Stimulated activated naive CD8-positive, alpha-beta T cell treated with anti-CD3 and anti-CD28 coated beads, Interleukin-15, Interleukin-2, amounts not matched to agents 100 U/mL and 50 U/mL, for 24 hours (primary cell): ENCODE measurements at places on chromosomes 4 and X.

GRCh38 chrX:138794246-138794645, 82.7 kb upstream of the FGF13 start:
- no peak for DNase-seq

DNA sequence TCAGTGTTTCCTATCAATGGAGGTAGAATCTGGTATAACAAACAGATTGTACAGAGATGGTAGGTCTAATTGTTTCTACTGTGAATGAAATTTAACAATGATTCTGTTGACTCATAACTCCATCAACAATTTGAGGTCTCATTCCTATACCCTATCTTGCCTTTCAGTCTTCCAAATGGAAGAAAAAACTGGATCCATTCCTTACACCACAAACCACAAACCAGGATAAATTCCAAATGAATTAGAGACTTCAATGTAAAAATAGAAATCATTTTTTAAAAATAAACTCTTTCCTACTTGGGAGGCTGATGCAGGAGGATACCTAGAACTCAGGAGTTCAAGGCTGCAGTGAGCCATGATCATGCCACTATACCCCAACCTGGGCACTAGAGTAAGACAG, 114.4 kb upstream of the WDR44 start:
- no peak for DNase-seq

- no peak for DNase-seq
Measured at GRCh38 chr4:71441186-71442169, 102.7 kb downstream of the SLC4A4 start.

GRCh38 chr4:60581919-60582536, 618.1 kb upstream of the ADGRL3 start:
- no peak for DNase-seq

- DNase-seq, result no peak
Measured at GRCh38 chr4:17091104-17091503, 192.7 kb upstream of the LDB2 start.

- peak; percentile 40 for DNase-seq
Measured at GRCh38 chr4:123671636-123672404, 275.2 kb downstream of the SPRY1 start.

- no peak for DNase-seq
Measured at GRCh38 chrX:619812-620531, 10.6 kb upstream of the SHOX start.

GRCh38 chr4:143185253-143186107, 763 bp downstream of the USP38 start:
- no peak for DNase-seq

DNA sequence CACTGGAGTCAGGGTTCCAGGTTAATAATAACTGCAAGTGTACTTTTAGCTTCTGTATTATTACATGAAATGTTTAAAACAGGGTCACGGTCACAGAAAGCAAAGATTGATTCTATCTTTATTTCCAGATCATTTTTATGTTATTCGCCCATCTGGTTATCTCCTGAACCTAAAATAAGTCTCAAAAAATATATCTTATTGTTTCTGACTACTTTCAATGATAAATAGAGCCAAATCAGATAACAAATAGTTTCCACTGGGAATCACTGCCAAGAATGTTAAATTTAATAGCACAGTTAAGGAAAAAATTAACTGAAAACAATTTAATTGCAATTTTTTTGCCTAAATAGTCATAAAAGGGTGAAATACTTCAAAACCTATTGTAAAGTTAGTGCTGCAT, 17.2 kb upstream of the VEGFD start:
- DNase-seq, result no peak

DNA sequence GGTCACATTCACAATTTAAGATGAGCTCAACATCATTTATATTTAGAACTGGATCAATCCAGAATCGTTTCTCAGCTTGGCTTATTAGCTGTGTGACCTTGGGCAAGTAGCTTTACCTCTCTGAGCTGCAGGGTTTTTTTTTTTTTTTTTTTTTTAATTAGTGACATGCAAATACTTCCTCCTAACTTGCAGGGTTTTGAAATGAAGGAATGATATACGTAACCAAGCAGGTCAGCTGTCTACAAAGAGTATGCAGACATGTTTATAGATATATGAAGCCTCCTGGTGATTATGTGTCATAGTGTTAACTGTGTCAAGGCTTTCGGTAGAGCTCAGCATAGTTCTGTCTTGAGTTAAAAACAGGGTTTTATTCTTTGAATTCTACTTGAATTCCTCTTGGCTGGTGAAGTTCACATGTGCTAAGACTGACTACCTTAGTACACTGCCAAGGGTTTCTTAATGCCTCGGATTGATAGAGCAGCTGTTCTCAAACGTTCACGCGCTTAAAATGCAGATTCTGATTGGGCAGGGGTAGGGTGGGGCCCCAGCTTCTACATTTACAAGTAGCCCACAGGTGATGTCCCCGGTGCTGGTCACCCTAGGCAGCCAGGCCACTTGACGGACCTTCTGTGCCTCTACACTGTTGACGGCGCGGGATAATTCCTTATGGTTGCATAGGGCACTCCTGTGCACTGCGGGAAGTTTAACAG, 654 bp upstream of the STS start:
- DNase-seq, result no peak

DNA sequence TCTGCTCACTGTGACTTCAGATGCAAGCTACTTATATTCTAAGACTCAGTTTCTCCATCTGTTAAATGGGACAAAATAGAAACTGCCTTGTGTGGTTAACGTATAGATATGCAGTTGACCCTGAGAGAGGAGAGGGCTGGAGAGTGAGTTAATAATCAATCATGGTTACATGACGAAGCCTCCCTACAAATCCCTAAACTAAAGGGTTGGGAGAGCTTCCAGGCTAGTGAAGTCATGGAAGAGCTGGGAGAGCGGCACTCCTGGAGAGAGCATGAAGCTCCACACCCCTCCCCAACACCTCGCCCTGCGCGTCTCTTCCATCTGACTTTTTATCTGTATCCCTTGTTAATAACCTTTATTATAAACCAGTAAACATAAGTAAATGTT, 138.5 kb upstream of the FAM9B start:
- DNase-seq, result no peak

DNA sequence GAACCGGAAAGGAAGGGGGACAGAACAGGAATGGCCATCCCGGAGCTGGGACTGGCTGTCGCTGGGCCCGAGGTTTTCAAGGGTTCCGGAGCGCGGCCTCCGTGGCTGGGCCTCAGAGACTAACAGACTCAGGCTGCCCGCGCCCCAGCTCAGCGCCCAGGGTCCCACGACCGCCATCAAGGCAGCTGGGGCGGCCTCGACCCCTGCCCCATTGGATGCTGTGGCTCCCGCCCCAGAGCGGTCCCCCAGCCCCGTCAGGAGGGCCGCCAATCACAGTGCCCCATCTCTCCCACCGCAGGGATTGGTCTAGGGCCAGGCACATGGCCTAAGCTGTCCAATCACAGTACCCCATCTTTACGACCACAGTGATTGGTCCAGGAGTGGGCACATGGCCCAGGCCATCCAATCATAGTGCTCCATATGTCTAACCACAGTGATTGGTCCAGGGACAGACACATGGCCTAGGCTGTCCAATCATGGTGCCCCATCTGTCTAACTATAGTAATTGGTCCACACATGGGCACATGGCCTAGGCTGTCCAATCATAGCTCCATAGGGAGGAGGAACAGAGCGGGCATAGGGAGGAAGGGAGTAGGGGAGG, 105.3 kb upstream of the NKX1-1 start:
- peak; percentile 33 for DNase-seq

- DNase-seq, result no peak
Measured at GRCh38 chr4:56613101-56613862, 67.8 kb downstream of the HOPX start.

GRCh38 chr4:114603497-114603896, 4.9 kb downstream of the UGT8 start:
- DNase-seq, result no peak

- no peak for DNase-seq
Measured at GRCh38 chr4:156950090-156950489, 21.5 kb downstream of the PDGFC start.

DNA sequence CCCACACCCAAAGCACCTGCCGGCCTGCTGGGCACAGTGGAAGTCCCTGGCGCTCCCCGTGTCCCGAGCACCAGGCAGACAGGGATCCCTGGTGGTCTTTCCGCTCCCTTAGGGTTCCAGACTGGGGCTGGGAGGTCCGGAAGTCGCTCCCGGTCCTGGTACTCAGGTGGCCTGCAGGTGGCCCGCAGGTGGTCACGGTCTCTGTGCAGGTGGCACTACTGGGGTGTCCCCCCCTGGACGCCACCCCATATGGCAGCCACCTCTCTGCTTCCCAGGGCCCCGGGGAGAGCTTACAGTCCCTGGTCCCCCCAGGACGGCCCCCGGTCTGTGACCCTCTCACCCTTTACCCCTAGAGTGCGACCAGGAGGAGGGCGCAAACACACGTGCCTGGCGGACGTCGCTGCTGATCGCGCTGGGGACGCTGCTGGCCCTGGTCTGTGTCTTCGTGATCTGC, 13.6 kb downstream of the SLC25A6 start:
- DNase-seq, result no peak

DNA sequence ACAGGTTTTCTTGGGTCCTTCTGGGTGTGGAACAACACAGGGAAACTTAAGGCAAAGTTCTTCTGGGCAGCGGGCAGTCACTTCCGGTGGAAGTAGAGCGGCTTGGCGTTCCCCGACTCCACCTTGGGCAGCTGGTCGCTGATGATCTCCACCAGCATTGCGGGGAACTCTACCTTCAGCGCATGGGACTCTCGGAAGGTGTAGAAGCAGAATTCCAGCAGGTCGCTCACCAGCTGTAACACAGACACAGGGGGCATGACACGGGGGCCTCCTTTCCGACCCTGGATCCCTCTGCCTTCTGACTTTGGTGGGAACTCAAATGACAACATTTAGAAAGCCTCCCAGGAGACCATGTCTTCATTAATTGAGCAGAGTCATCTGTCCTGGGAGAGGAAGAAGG, 349.4 kb downstream of the ARHGAP10 start:
- no peak for DNase-seq

DNA sequence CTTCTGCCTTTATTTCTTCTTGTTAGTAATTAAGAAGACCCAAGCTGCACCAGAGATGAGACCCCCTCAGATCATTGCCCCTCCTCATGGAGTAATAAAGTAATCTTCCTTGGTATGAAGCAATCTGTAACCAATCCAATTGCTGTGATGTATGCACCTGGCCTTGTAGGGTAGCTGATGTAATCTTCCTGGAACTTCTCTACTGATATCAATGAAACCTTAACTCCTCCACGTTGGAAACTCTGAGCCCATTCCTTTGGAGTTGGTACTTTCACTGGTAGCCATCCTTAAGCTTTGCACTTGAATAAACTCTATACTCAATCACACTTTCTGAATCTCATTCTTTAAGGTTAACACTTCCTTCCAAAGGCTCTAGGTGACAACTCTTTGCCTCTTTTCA, 31.6 kb upstream of the NSG1 start:
- no peak for DNase-seq

GRCh38 chrX:66046612-66047235, 6.8 kb upstream of the VSIG4 start:
- peak; percentile 35 for DNase-seq

GRCh38 chr4:108453366-108453765, 167.0 kb upstream of the RPL34 start:
- DNase-seq, result no peak

GRCh38 chr4:6907658-6908191, 1.9 kb upstream of the TBC1D14 start:
- no peak for DNase-seq

GRCh38 chr4:117783716-117784115, 250.6 kb upstream of the NDST3 start:
- DNase-seq, result no peak

DNA sequence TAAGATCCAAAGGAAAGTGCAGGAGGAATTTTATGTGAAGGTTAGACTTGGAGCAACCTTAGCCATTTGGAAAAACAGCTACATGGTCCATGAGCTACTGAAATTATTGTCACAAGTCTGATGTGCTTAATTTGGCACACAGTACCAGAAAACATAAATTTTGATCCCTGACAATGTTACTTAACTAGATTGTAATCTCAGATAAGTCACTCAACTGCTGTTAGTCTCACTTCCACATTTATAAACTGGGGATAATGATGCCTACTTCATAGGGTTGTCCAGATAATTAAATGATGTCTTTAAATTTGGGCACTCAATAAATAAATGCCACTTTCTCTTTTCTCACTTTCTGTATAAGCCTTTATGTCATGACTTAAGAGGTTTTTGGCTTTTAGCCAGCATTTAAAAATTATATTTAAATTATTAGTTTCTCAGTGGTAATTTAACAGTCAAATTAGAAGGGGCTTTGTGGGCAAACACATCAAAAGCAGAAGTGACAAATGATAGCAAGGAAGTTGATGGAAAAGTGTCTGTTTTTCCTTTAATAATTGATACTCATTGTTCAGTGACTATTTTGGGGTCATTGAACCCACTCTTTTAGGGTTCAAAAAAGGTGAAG, 58.3 kb downstream of the PAQR3 start:
- no peak for DNase-seq

GRCh38 chr4:7850489-7850888, 89.2 kb downstream of the AFAP1 start:
- DNase-seq, result no peak

GRCh38 chr4:183674153-183674552, 15.1 kb downstream of the TRAPPC11 start:
- no peak for DNase-seq

- DNase-seq, result no peak
Measured at GRCh38 chr4:139299536-139299935, 1.8 kb upstream of the NAA15 start.

- DNase-seq, result no peak
Measured at GRCh38 chrX:23871905-23872546, 35.7 kb downstream of the APOO start.

DNA sequence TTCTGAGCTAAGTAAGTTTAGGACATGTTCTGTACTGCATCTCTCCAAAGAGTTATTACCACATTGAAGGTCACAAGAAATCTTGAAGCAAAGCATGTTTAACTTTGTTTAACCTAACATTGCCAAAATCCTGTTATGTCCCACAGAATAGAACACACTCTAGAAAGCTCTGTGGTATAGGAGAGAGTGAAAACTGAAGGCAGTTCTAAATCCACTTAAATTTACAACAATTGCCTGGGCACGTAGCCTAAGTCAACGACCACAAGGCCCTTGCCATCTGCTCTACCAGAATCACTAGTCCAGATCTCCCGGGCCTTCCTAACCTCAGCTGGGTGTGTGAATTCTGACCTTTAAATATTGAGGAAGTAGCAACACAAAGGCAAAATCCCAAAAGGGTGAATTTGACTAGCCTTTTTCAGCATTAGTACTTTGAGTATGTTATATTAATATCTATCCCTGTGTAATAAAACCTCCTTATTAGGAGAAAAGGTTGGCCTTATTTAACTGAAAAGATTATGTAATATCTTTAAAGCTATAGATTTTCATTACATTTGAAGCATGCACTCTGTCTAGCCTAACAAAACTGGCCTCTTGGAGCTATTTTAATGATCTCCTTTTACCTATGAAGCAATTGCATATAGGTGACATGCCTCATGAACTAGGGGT, 4.5 kb upstream of the MAML3 start:
- no peak for DNase-seq

- no peak for DNase-seq
Measured at GRCh38 chr4:8383451-8384160, 56.9 kb downstream of the ACOX3 start.

- no peak for DNase-seq
Measured at GRCh38 chr4:183337349-183337748, 15.1 kb upstream of the CLDN24 start.

GRCh38 chr4:163070023-163070422, 96.7 kb downstream of the NAF1 start:
- no peak for DNase-seq

GRCh38 chr4:105179539-105180401, 33.1 kb downstream of the TET2 start:
- DNase-seq, result no peak

- DNase-seq, result no peak
Measured at GRCh38 chr4:54103190-54103574, 3.2 kb downstream of the GSX2 start.

- no peak for DNase-seq
Measured at GRCh38 chrX:13093529-13094140, 49.2 kb upstream of the FAM9C start.
